ENCODE measurements at places on chromosomes 2 and 18.

DNA sequence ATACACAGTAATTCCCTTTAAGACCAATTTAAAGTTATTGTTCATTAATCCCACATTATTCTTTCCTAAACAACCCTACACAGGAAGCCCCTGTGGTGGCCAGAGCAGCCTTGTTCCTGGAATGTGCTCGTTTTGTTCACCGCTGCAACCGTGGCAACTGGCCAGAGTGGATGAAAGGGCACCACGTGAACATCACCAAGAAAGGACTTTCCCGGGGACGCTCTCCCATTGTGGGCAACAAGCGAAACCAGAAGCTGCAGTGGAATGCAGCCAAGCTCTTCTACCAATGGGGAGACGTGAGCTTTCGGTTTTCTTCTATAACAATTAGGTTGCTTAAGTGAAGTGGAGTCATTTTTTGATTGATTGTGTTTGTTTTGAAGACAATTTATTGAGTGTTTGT lies 101.0 kb downstream of the UNC80 start:
- no peak for DNase-seq

DNA sequence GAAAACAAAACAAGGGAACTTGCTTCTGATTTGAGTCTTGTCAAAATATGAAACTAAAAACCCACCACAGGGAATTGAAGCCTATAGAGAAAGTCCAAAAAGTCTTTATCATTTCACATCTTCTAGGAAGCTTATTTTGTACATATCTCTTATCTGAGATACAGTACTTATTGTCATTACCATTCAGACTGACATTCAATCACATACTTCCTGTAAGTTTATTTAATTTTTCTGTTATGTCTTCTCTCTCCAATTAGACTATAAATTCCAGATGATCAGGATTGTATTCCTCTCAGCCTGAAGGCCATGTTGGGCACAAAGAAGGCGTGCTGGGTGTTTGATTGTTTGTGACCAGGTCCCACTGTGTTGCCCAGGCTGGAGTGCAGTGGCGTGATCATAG lies 59.2 kb downstream of the METTL4 start:
- no peak for DNase-seq

DNA sequence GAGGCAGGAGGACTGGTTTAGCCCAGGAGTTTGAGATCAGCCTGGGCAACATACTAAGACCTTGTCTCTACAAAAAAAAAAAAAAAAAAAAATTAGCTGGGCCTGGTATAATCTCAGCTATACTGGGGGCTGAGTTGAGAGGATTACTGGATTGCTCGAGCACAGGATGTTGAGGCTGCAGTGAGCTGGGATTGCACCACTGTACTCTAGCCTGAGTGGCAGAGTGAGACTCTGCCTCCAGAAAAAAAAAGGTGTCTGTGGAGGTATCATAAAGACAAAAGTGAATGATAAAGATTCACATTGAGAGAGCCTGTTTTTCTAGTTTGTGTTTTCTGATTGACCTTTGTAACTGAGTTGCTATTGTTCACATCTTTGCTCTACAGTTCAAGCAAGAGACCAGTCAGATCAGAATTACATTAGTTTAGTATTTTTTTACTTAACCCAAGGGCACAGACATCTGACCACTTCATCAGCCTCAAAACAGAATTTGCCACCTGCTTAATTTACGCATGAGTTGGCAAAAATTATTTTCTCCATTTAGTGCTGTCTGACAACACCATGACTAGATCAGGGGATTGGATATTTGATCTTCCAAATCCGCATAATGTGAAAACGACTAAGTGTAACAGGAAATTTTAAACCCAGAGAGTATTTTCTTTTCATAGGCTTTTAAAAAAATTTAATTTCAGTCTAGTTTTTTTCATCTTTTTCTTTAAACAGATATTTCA lies 271.0 kb downstream of the TGIF1 start:
- no peak for DNase-seq

GRCh38 chr2:67970542-67970941 lies 92.3 kb downstream of the C1D start:
- DNase-seq = no peak

DNA sequence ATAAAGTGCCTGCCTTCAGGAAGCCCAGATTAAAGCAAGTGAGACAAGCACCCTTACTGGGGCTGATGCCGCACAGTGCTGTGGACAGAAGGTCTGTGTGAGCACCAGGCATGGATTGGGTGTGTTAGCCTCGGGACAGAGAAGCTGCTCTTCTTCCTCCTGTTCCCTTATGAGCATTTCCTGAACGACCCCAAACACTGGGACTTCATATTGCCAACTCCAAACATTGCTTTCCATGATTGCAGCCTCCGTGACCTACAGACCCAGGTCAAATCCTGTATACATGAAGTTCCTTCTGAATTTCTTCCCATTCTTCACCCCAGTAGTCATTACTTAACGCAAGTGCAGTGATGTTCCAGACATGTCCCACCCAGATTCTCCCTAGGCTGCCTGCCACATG lies 129.8 kb upstream of the ALKAL2 start:
- no peak for DNase-seq

GRCh38 chr2:187978356-187978755 lies 313.3 kb upstream of the GULP1 start:
- no peak for DNase-seq

GRCh38 chr2:218015586-218016521 lies 13.1 kb upstream of the TNS1 start:
- no peak for DNase-seq

- no peak for DNase-seq
These were observed 182.3 kb downstream of the INO80D start for GRCh38 chr2:205903549-205904129.
